Activated B cell treated with CpG ODN at 0.5 μM for 24 hours (primary cell): ENCODE measurements at places on chromosomes 6 and 20.
A peak's percentile ranks its signal among the peaks of the same experiment; 100 is the strongest.

GRCh38 chr6:46053039-46053933 lies 37.6 kb upstream of the CLIC5 start:
- no peaks in the 10 kb centered on the region for H3K4me1 ChIP-seq
- no peak overlapping the region for H3K27ac ChIP-seq
- H3K4me3 ChIP-seq: no peak overlapping the region
- peaks cover 28% of the 10 kb centered on the region for H3K27me3 ChIP-seq
- no peaks in the 10 kb centered on the region for H3K36me3 ChIP-seq

- H3K4me3 ChIP-seq: no peak overlapping the region
- DNase-seq: peak; percentile 11
- H3K4me1 ChIP-seq: peaks cover 29% of the 10 kb centered on the region
- no peaks in the 10 kb centered on the region for H3K27me3 ChIP-seq
- peak overlapping the region; percentile 18 for H3K27ac ChIP-seq
- H3K36me3 ChIP-seq: no peaks in the 10 kb centered on the region
Observed at GRCh38 chr20:32967961-32968457, 36.2 kb downstream of the SUN5 start.

GRCh38 chr6:111837641-111838500 lies 35.4 kb downstream of the FYN start:
- peak overlapping the region; percentile 2 for H3K4me3 ChIP-seq
- H3K27me3 ChIP-seq: no peaks in the 10 kb centered on the region
- H3K36me3 ChIP-seq: peaks cover 13% of the 10 kb centered on the region
- H3K4me1 ChIP-seq: peaks cover 33% of the 10 kb centered on the region
- DNase-seq: no peak
- H3K27ac ChIP-seq: peak overlapping the region; percentile 38

- H3K27ac ChIP-seq: no peak overlapping the region
- no peak overlapping the region for H3K4me3 ChIP-seq
- peaks cover 21% of the 10 kb centered on the region for H3K4me1 ChIP-seq
- no peaks in the 10 kb centered on the region for H3K36me3 ChIP-seq
- H3K27me3 ChIP-seq: peaks cover 4% of the 10 kb centered on the region
Observed at GRCh38 chr20:57508831-57509230, 16.1 kb downstream of the CTCFL start.

DNA sequence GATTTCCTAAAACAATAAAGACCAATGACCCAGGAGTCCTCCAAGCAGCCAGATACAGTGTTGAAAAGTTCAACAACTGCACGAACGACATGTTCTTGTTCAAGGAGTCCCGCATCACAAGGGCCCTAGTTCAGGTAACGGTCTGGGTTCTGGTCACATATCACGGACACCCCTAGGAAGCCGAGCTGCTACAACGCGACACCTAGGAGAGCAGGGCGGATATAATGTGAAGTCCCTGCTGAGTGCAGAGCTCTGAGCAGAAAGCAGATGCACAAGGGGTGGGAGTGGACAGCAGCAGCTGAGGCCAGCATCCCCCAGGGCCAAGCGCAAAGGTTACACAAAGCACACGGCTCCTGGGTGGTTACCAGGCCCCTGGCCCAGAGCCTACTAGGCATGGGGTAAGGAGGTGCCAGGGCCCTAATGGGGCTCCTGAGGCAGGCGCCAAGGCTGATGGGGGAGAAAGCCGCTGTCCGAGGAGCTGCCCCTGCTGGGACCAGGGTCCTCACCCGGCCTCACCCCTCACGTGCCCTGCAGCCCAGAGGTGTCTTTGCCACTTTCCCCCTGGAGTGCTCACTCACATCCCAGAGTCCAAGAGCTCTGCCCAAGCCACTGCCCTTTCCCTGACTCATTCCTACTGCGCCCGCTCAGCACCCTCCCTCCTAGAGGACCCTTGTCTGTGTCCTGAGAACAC lies 8.4 kb downstream of the CST7 start:
- peaks cover 33% of the 10 kb centered on the region for H3K36me3 ChIP-seq
- peaks cover 19% of the 10 kb centered on the region for H3K4me1 ChIP-seq
- no peak overlapping the region for H3K4me3 ChIP-seq
- H3K27ac ChIP-seq: no peak overlapping the region
- no peak for DNase-seq
- no peaks in the 10 kb centered on the region for H3K27me3 ChIP-seq

DNA sequence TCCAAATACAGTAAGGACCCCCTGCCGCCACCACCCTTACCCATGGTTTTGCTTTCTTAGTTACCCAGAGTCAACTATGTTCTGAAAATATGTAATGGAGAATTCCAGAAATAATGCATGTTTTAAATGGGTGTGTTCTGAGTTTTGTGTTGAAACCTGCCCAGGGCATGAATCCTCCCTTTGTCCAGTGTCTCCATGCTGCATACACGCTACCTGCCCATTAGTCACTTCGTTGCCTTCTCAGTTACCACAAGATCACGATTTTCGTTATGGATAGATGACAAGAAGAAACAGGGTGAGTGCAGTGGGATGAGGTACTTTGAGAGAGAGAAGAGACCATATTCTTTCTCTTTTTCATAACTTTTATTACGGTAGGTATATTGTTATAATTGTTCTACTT lies 10.6 kb downstream of the FARS2 start:
- no peak for DNase-seq
- peaks cover 37% of the 10 kb centered on the region for H3K36me3 ChIP-seq
- peaks cover 18% of the 10 kb centered on the region for H3K4me1 ChIP-seq
- no peak overlapping the region for H3K27ac ChIP-seq

GRCh38 chr6:39733704-39734103 lies 8.5 kb upstream of the KIF6 start:
- DNase-seq: no peak
- no peaks in the 10 kb centered on the region for H3K4me1 ChIP-seq
- H3K27me3 ChIP-seq: peaks cover 13% of the 10 kb centered on the region
- no peaks in the 10 kb centered on the region for H3K36me3 ChIP-seq
- H3K4me3 ChIP-seq: no peak overlapping the region

GRCh38 chr6:79670789-79671188 lies 39.7 kb downstream of the SH3BGRL2 start:
- H3K27me3 ChIP-seq: no peaks in the 10 kb centered on the region
- H3K4me3 ChIP-seq: no peak overlapping the region
- no peak for DNase-seq
- H3K27ac ChIP-seq: no peak overlapping the region
- peaks cover 5% of the 10 kb centered on the region for H3K4me1 ChIP-seq

GRCh38 chr6:143515061-143515760 lies 3.7 kb upstream of the FUCA2 start:
- H3K4me3 ChIP-seq: no peak overlapping the region
- H3K4me1 ChIP-seq: peaks cover 26% of the 10 kb centered on the region
- H3K27me3 ChIP-seq: no peaks in the 10 kb centered on the region
- H3K36me3 ChIP-seq: peaks cover 7% of the 10 kb centered on the region
- no peak overlapping the region for H3K27ac ChIP-seq
